ENCODE measurements at places on chromosomes 6 and 20.

- no peak for DNase-seq
These were observed 292.5 kb downstream of the FARS2 start for GRCh38 chr6:5553767-5554166.

GRCh38 chr20:48156521-48156920, 371.2 kb upstream of the SULF2 start:
- DNase-seq: no peak

DNA sequence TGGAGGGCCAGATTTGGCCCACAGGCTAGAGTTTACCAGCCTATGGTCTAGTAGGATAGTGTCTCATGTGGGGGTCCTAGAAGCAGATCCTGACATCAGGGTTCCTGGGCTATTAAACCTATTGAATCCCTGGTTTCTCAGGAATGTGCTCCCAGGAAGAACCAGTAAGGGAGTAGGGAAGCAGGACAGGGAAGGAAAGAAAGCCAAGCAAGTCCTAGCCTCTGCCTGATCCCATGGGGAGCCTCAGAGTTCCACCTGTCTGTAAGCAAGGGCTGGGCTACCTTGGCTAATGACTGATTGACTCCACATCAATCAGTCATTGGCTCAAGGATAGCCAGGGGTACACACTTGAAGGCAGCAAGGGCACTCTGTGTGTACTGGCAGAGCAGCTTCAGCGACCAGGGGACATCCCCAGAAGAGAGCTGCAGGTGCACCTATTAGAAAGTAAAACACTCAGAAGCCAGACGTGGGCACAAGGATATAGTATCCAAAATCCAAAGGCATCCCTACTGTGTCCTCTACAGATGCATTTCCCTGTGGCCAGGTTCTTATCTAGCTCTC, 309.5 kb downstream of the TSHZ2 start:
- DNase-seq: no peak

DNA sequence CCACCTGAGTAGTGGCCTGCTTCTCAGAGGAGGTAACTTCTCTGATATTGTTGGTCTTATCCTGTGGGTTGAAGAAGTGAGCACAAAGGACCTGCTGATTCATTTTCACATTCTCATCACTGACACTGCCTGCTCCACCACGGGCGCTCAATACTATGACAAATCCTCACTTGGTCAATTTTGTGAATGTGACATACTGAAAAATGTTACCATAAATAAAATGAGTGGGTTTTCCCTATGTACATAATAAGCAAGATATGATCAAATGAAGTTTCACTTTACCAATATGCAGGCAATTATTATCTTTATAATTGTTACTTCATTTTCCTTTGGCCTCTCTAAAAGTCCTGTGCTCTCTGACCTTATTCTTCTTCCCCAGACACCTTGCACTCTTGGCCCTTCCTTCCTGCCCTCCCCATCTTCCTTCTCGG, 71.5 kb upstream of the RIPOR2 start:
- DNase-seq: no peak

GRCh38 chr20:31923388-31924331, 28.2 kb downstream of the PDRG1 start:
- DNase-seq: no peak

GRCh38 chr6:35894776-35895175, 26.1 kb downstream of the SRPK1 start:
- no peak for DNase-seq

DNA sequence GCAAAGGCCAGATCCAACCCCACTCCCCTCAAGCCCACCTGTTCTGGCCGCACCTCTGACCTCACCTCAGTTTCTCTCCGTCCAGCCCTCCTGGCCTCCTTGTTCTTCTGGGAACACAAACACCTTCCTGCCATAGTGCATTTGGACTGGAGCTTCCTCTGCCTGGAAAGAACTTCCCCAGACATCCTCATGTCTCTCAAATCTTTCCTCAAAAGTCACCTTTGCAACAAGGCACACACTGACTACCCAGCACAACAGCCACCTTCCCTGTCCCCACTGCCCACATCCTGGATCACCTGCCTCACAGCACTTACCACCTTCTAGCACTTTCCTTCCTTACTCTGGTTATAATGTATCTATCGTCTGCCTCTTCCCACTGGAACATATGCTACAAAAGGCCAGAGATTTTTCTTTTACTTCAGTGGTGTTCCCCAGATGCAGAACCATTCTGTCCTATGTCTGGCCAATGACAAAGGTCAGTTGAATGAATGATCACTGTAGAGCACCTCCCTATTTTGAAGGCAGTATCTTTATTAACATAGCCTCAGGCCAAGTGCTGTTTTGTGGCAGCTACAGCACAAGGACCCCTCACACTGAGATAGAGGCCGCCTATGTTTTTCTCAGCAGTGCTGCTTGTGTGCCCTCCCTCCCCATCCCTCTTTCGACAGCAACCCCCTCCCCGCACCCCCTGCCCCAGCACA, 4.1 kb downstream of the HLA-B start:
- no peak for DNase-seq

DNA sequence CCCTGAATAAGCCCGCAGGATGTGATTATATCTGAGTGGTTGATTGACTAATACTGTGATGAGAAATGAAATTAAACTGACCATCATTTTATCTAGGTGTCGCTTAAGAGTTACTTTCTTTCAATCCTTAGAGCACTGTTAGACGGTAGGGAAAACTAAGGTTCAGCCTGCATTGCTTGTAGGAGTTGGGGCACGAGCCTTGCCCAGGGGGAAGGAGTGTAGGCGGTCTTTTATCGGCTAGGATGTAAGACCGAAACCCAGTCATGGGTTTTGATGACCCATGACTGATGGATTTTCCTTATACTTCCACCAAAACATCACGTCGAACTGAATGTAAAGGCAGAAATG, 392 bp upstream of the TASP1 start:
- no peak for DNase-seq

DNA sequence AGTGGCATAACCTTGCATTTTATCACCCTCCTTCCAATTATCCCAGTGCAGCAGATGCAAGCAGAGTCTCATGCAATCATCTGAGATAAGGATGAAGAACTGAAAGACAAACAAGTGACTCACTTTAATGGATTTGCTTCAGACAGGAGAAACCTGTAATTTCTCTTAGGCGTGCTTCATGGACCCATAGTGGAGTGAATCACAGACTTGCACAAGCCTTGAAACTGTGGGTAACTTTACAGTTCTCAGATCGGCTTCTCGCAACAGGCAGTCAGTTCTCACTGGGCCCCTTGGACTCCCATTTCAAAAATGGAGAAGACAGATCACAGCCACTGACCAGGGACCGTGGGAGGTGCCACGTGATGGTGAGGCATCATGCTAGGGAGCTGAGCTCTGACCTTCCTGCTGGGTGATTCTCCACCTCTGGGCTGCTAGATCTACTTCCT, at the start of gene ADGRF4:
Gene ADGRF4, plus strand, starts transcription at position 239 of the 446 bp plus-strand sequence. CDS start 8,666 bp downstream, outside the sequence.
- DNase-seq: no peak

DNA sequence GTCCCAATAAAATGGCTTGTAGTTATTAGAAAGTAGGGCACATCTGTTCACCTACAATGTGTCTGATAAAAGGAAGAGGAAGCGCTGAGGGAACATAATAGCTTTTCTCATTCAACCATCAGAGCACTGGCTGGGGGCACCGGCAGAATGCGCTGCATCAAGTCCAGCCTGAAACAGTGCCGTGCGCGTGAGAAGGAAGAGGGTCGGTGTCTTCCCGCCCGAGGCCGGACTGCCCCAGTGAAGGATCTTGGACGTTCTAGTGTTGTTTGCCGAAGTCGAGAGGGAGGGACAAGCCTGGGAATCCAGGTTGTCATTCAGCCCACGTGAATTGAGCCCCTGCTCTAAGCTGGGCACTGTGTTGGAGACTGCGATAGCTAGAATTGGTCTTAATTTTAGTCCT, 61.7 kb upstream of the MPC1 start:
- no peak for DNase-seq

- no peak for DNase-seq
These were observed 124.0 kb upstream of the MAFB start for GRCh38 chr20:40813029-40813431.

- no peak for DNase-seq
These were observed 1.3 kb downstream of the PLCB1 start for GRCh38 chr20:8133310-8133768.

DNA sequence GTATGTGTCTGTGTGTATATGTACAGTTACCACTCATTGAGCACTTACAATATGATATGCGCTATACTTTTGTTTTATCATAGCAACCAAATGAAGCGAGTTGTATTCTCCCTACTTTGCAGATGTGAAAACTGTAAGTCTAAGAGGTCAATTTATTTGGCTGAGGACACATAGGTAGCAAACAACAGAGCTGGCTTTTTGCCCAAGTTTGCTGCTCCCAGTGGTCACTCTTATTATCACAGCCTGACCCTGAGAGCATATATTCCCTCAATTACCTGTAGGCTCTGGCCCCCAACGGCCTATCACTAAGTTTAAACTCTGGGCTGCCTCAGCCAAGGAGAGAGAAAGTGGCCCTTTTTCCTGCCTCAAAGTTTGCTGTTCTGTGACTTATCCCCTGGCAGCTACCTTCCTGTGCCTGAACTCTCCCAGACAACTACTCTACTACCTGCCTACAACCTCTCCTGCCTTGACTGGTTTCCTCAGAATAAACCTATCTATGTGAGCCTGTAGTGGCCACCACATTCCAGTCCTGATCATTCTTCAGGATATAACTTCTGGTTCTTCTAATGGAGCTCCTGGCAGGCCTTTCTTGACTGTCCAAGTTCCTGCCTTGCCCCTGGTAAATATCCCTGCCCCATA, 221.8 kb downstream of the FRK start:
- no peak for DNase-seq

DNA sequence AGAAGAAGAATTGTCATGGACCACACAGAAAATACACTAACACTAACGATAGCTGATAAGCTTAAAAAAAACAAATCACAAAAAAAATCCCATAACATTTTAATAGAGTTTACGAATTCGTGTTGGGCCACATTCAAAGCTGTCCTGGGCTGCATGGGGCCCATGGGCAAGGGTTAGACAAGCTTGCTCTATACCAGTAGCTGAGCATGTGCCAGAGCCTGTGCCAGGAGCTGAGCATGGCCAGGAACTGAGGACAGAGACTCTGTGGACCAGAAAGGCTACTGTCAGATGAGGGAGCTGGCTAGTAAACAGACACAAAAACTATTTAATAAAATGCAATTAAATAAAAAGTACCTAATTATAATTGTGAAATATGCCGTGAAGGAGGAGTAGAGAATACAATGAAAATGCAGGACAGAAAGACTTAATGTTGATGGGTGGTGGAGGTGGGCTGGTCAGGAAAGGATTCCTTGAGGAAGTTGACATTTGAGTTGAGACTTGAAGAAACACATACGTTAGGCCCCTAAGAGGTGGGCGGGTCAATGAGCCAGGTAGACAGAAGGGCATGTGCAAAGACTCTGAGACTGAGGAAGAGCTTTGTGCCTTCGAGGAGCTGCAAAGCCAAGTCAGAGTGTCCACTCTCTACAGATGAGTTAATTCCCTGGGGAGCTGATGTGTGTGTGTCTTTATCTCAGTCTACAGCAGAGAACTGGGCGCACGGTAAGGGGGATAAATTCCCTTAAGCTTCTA, 66.1 kb downstream of the JPH2 start:
- DNase-seq: no peak

DNA sequence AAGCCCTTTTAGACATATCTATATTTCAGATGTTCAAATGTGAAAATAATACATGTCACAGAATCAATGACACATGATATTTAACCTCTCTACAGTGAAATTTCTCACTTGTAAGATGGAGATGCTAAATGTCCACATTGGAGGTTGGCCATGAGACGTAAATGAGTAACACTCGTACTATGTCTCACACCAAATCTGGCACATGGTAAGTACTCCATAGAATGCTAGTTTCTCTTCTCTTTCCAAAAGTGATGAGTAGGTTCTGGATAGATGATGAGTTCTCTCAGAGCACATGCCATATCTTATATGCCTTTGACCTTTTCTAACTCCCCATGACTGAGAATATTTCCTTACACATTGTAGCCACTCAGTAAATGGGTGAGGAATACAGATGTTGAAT, 17.7 kb downstream of the GFOD1 start:
- DNase-seq: no peak

- no peak for DNase-seq
These were observed 123.5 kb upstream of the IFNGR1 start for GRCh38 chr6:137342607-137343190.

- DNase-seq: no peak
These were observed 6.7 kb upstream of the PDSS2 start for GRCh38 chr6:107466062-107466461.

GRCh38 chr20:61112515-61112914, 139.5 kb upstream of the CDH4 start:
- no peak for DNase-seq

GRCh38 chr6:13294499-13295069, 33.8 kb downstream of the TBC1D7 start:
- DNase-seq: no peak

GRCh38 chr20:37895166-37895565, 7.8 kb upstream of the VSTM2L start:
- no peak for DNase-seq

GRCh38 chr6:90190131-90190530, 106.5 kb downstream of the BACH2 start:
- no peak for DNase-seq

DNA sequence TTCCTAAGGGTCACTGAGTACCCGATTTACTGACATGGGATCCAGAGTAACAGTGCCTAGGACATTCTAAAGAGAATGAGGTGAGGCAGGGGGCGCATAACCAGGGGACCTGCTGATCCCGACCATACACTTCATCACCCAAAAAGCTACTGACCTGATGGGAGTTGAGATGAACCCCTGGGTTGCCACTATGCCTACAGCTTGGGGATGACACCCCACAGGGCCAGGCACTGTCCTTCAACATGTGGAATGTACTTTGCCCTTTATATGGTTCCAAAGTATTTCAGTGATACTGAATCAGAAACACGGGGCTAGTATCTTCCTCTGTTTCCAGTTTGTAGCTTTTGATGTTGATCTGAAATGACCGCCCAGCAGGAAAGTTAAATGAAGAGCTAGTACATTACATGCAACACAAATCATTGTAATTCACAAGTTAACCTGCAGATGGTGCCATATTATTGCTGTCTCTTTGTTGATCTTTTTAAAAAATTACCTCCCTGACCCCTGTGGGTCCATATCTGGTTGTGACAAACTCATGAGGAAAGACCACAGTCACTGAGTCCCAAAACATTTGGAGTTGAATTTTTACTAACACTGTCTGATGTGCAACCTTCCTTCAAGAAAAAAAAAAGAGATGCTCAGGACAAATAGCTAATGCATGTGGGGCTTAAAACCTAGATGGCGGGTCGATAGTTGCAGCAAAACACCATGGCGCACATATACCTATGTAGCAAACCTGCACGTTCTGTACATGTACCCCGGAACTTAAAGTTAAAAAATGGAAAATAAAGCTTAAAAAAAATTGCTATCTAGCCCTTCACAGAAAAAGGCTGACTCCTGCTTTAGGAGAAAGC, 42.7 kb upstream of the GCNT2 start:
- no peak for DNase-seq

DNA sequence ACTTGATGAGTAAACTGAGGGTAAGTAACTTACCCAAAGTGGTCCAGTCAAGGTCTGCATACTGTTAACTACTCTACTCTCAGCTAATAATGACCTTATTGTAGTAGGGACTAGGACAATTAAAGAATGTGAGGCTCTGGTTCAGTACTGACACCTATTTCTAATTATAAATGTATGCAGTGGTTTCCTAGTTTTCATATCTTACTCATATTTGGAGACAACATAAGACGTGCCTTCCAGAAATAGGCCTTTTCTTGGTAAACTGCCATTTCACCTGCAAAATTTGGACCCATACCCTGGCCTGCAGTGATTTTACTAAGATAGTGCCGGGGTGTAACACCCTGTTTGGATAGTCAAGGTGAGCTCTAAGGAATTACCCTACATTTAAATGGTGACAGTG, 24.7 kb downstream of the GJA1 start:
- no peak for DNase-seq

- no peak for DNase-seq
These were observed 119.6 kb downstream of the CDH4 start for GRCh38 chr20:61371501-61372136.
